Lower lobe of right lung (tissue), 2 donors: ENCODE measurements at places on chromosomes 11 and 22. TPM values are rescaled to one million over a fixed set of nuclear protein-coding genes. Genes with fewer than 3 reads are reported as not detected.

The APOL5 gene
- total RNA-seq: not detected

The KCNQ1 gene
- 51.0 TPM for total RNA-seq

The LIMK2 gene
- total RNA-seq: 61.2 TPM

The FAM180B gene
- 0.53 TPM for total RNA-seq

The NXPE2 gene
- total RNA-seq: 0.38 TPM

The OR4D5 gene
- total RNA-seq: not detected

- no peak overlapping the region for H3K4me3 ChIP-seq
- no peak overlapping the region for H3K27ac ChIP-seq
- H3K27me3 ChIP-seq: no peaks in the 10 kb centered on the region
- no peak for DNase-seq
- no peaks in the 10 kb centered on the region for H3K4me1 ChIP-seq
- H3K36me3 ChIP-seq: no peaks in the 10 kb centered on the region
These were observed 140.3 kb downstream of the CADM1 start for GRCh38 chr11:115363921-115364320.

- H3K36me3 ChIP-seq: peaks cover 60% of the 10 kb centered on the region
- no peak for DNase-seq
- H3K27ac ChIP-seq: no peak overlapping the region
- H3K4me3 ChIP-seq: no peak overlapping the region
- no peaks in the 10 kb centered on the region for H3K4me1 ChIP-seq
These were observed 46.8 kb downstream of the ATXN10 start for GRCh38 chr22:45718391-45718790.

DNA sequence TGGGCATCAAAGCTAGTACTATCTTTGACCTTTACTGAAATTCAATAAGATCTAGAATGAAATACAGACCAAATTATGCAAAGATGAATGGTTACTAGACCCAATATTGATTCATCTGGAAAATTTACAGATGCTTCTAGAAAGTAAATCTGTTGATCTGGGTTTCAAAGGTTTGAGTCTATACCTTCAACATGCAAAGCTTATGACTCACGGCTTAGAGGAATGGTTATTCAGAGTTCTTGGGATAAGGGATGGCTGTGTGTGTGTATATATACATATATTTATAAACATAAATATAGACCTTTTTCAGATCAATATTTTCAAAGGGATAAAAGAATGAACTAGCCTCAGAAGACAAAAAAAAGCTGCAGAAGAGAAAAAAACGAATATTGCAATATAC is 1.3 kb downstream of the SPTY2D1 start:
- DNase-seq: no peak
- H3K27me3 ChIP-seq: no peaks in the 10 kb centered on the region
- peaks cover 20% of the 10 kb centered on the region for H3K4me1 ChIP-seq
- H3K36me3 ChIP-seq: no peaks in the 10 kb centered on the region

DNA sequence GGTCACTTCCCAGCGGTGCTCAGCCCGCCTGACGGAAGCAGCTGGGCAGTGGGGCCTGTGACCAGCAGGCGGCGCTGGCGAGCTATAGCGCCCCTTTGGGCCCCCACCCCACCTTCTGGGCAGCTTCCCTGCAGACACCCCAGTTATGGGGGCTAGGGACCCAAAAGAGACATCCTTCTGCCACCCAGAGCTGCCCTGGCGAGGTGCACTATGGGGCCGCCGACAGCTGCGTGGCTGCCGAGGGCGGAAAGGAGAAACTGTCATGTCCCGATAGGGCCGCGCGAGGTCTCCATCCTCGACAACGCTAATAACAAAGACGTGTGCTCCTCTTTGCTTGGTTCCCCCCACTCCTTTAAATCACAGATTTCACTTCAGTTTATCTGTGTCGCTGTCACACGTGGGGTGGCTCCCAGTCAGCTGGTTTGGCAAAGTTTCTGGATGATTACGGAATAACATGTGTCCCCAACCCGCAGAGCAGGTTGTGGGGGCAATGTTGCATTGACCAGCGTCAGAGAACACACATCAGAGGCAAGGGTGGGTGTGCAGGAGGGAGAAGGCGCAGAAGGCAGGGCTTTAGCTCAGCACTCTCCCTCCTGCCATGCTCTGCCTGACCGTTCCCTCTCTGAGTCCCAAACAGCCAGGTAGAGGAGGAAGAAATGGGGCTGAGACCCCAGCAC is 673 bp upstream of the MYO7A start:
- peaks cover 24% of the 10 kb centered on the region for H3K4me1 ChIP-seq
- no peaks in the 10 kb centered on the region for H3K36me3 ChIP-seq
- H3K27me3 ChIP-seq: peaks cover 4% of the 10 kb centered on the region
- no peak overlapping the region for H3K27ac ChIP-seq
- peak overlapping the region; percentile 53 for H3K4me3 ChIP-seq

GRCh38 chr11:130428316-130429119 is at the start of gene ADAMTS8:
ADAMTS8 (minus strand) TSS chr11:130428609; CDS start chr11:130428286, 323 bp downstream.
- H3K27me3 ChIP-seq: peaks cover 65% of the 10 kb centered on the region
- peaks cover 8% of the 10 kb centered on the region for H3K4me1 ChIP-seq
- peak within 1 kb of the TSS; percentile 54 for H3K4me3 ChIP-seq
- H3K36me3 ChIP-seq: no peaks in the 10 kb centered on the region
- peak within 1 kb of the TSS; percentile 75 for H3K27ac ChIP-seq

GRCh38 chr11:32849761-32850160 is 20.0 kb downstream of the PRRG4 start:
- no peak overlapping the region for H3K27ac ChIP-seq
- no peaks in the 10 kb centered on the region for H3K27me3 ChIP-seq
- H3K4me3 ChIP-seq: no peak overlapping the region
- DNase-seq: no peak

DNA sequence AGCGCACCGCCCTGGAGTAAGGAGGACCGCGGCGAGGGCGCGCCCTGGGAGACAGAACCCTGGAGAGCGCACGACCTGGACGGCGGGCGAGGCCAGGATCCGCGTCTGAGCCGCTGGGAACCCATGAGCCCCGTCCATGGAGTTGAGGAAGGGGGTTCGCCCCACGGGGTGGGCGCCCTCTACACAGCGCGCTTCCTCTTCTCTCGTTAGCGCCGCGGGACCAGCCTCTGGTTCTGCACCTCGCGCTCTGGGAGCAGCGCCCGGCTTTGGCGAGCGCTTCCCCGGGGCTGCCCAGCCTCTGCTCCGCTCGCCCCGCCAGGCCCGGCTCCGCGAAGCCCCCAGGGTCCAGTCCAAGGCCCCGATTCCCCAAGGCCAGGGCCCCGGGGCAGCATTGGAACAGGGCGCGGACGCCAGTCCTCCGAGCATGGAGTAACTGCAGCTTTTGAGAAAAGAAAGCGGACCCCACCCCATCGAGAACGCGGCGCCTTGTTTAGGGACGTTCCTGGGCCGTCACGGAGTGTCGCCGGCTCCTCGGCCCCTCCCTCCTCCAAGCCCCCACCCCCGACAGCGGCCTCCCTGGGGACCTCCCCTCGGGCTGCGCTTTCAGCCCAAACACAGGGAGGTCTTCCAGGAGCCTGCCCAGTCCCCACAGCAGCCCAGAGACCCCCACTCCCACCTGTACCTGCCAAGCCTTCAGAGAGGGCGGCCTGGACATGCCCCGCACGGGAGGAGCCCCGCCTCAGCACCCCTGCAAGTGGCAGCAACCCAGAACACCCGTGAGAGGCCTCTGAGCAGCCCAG is 56.2 kb downstream of the BRD1 start:
- no peak overlapping the region for H3K4me3 ChIP-seq
- H3K27ac ChIP-seq: no peak overlapping the region
- peaks cover 15% of the 10 kb centered on the region for H3K4me1 ChIP-seq

- no peaks in the 10 kb centered on the region for H3K4me1 ChIP-seq
- H3K27me3 ChIP-seq: no peaks in the 10 kb centered on the region
- DNase-seq: no peak
- no peak overlapping the region for H3K27ac ChIP-seq
These were observed 31.6 kb upstream of the PRDM10 start for GRCh38 chr11:130034236-130034635.

DNA sequence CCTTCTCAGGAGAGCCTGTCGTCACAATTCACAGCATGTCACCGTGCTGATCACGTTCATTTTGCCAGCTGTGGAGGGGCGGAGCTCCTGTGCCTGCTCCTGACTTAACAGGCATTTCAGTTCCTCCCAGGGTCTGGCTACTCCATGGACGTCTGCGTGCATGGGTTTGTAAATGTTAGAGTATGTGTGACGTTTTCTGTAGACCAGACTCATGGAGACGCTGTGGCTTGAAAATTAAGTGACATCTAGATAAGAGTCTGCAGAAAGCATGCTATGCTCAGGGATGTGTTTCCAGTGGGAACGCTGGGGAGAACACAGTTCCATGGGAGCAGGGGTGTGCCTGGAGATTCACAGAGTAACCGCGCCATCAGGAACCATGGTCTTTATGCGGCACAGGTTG is 804.0 kb downstream of the TBC1D22A start:
- H3K27me3 ChIP-seq: no peaks in the 10 kb centered on the region
- H3K27ac ChIP-seq: no peak overlapping the region
- H3K4me1 ChIP-seq: no peaks in the 10 kb centered on the region
- H3K4me3 ChIP-seq: no peak overlapping the region
- H3K36me3 ChIP-seq: no peaks in the 10 kb centered on the region
- no peak for DNase-seq

DNA sequence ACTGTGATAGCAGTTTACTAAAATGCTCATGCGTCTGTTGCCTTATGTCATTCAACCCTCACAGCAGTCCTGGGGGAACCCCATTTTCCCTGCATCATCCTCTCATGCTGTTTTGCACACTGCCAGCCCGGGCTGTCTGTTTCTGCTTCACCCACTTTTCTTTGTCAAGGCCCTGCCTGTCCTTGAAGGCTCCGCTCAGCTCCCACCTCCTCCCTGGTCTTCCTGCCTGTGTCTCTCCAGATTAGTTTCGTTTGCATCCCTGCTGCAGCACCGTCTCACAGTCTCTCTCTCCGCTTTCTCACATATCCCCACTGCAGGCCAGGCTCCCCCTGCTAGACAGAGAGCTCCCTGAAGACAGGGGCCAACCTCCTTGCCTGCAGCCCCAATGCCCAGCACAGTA is 29.9 kb downstream of the SERPINH1 start:
- no peak overlapping the region for H3K27ac ChIP-seq
- DNase-seq: no peak
- no peak overlapping the region for H3K4me3 ChIP-seq
- no peaks in the 10 kb centered on the region for H3K27me3 ChIP-seq
- H3K36me3 ChIP-seq: no peaks in the 10 kb centered on the region

DNA sequence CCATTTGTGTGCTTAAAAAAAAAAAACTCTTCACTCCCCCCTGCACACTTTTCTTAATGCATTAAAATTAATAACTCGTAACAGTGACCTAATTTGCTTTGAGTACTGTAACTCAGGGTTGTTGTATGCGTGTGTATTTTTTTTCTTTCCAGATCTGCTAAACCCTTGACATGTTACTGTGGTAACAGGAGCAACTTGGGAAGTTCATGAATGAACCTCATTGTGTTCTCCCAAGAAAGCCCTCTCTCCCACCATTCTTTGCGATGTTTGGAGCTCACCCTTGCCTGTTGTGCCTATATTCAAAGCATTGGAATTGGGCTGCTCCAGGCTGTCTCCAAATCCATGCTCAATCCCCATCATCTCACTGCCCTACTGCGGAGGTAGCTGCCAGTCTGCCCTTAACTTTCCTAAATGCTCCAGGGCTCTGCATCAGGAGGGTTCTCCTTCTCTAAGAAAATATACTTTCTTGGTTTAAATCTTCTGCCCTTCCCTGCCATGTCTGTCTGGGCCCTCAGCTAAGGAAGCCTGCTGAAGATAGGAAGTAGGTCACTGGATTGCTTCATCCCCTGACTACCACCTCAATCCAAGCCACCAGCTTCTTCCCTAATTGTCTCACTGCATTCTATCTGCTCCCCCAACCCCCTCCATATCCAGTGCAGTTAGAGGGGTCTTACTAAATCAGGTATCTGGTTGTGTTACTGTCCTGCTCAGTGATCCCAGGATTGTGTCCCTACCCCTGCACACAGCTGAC is 70.3 kb downstream of the KIRREL3 start:
- no peaks in the 10 kb centered on the region for H3K36me3 ChIP-seq
- H3K4me3 ChIP-seq: no peak overlapping the region
- peaks cover 7% of the 10 kb centered on the region for H3K4me1 ChIP-seq

DNA sequence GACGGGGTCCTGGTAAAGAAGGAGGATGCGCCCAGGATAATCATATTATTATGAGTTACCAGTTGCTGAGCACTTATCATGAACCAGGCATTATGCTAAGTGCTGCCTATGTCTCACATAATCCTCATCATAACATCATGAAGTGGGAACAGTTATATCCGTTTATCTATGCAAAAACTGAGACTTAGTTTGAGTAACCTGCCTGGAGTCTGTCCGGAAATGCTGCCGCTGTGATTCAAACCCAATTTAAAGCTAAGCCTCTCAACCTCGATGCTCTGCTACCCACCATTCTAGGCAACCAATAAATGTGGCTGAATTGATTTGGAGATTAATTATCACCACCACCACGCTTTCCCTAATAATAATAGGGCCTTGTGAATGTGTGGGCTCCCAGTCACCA is 111.5 kb upstream of the CLMP start:
- peaks cover 15% of the 10 kb centered on the region for H3K4me1 ChIP-seq
- no peaks in the 10 kb centered on the region for H3K36me3 ChIP-seq
- no peak for DNase-seq
- no peak overlapping the region for H3K27ac ChIP-seq

GRCh38 chr11:86588566-86589090 is 83.8 kb downstream of the ME3 start:
- H3K4me3 ChIP-seq: no peak overlapping the region
- H3K27me3 ChIP-seq: no peaks in the 10 kb centered on the region
- H3K27ac ChIP-seq: no peak overlapping the region
- H3K4me1 ChIP-seq: peaks cover 30% of the 10 kb centered on the region

GRCh38 chr11:62195945-62196344 is 5.9 kb downstream of the SCGB1D1 start:
- H3K27ac ChIP-seq: no peak overlapping the region
- no peaks in the 10 kb centered on the region for H3K36me3 ChIP-seq
- peaks cover 10% of the 10 kb centered on the region for H3K27me3 ChIP-seq
- no peaks in the 10 kb centered on the region for H3K4me1 ChIP-seq
- no peak for DNase-seq

DNA sequence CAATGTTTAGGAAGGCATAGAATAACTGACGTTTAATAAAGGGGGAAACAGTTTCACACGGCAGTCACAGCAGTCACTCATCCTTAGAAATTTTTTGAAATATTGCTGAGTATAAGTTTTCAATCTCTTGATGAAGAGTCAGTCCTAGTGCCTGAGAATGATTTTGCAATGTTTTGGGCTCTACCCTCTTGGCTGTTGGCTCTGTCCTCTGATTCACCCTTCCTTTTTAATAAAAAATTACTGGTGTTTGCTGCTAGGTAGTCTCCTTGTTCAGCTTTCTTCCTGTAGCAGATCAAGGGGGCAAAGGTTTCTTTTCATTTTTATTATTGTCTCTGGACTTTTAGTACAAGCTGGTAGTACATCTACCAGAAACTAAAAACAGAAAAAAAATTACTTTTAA is 194.3 kb upstream of the ANO3 start:
- no peaks in the 10 kb centered on the region for H3K36me3 ChIP-seq
- H3K4me1 ChIP-seq: no peaks in the 10 kb centered on the region
- H3K27ac ChIP-seq: no peak overlapping the region

GRCh38 chr11:87263979-87264378 is 226.2 kb downstream of the TMEM135 start:
- H3K36me3 ChIP-seq: no peaks in the 10 kb centered on the region
- no peak overlapping the region for H3K4me3 ChIP-seq
- peaks cover 6% of the 10 kb centered on the region for H3K4me1 ChIP-seq
- no peaks in the 10 kb centered on the region for H3K27me3 ChIP-seq
- H3K27ac ChIP-seq: no peak overlapping the region

- no peak overlapping the region for H3K27ac ChIP-seq
- H3K4me3 ChIP-seq: peak overlapping the region; percentile 71
- no peak for DNase-seq
- peaks cover 19% of the 10 kb centered on the region for H3K27me3 ChIP-seq
These were observed 1.3 kb downstream of the ABTB2 start for GRCh38 chr11:34356576-34356912.

- no peak overlapping the region for H3K4me3 ChIP-seq
- H3K36me3 ChIP-seq: no peaks in the 10 kb centered on the region
- DNase-seq: no peak
- H3K27ac ChIP-seq: no peak overlapping the region
- no peaks in the 10 kb centered on the region for H3K27me3 ChIP-seq
These were observed 13.8 kb downstream of the OLFML1 start for GRCh38 chr11:7499081-7499480.
